ENCODE measurements at places on chromosomes 6 and 20.

- DNase-seq = no peak
These were observed 11.8 kb downstream of the CCR6 start for GRCh38 chr6:167134448-167135328.

DNA sequence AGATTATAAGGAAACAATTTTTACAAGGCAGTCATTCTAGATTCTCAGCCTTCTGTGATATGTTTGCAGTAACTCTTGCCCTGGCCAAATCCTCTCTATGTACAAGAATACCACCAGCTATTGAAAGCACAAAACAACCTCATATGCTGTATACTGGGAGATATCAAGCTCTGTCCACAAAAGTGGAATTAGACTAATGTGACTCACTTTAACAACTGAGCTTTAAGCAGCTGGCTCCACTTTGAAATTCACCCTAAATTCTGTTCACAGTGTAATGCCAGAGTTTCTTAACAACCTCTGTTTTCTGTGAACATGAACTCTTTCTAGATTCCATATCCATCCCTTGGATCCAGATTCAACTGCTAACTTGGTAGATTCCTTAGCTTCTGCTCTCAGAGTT is 47.6 kb downstream of the CHD6 start:
- no peak for DNase-seq

- no peak for DNase-seq
These were observed 76.8 kb upstream of the DUSP22 start for GRCh38 chr6:215335-216034.

GRCh38 chr6:6859722-6860121 is 248.0 kb upstream of the RREB1 start:
- no peak for DNase-seq

- DNase-seq = no peak
These were observed 6.6 kb upstream of the SERPINB9 start for GRCh38 chr6:2909718-2910117.

DNA sequence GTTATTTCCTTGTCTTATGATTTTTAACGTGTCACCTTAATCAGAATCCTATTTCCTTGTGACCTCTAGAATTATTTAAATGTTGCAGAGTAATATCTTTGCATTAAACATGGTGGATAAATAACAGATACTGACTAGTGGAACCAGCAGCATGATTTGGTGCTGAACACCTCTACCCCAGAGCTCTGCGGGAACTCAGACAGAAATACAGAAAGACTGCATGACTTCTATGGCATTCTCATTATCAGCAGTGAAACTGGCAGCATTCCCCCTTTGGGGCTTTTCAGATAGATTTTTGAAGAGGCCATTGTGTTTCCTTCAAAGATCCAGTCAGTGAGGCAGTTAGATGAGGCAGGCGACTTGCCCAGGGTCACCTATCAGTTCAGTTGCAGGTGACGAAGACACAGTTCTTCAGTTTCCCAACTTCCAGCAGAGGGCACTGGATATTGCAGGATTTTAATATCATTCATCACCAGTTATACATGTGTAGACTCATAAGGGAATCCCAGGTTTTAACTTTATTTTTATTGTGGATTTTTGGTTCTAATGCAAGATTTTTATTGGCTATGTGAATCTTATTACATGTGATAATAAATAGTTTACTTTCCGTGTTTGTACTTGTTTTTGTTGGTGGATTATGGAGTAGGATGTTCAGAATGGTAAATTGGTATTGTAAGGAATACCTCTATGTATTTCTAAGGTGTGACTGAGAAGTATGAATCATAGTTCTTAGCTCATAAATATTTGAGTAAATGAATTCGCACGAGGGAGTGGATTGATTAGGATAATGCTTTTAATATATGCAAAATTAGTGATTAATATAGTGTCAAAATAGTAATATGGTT is 81.3 kb downstream of the AFDN start:
- DNase-seq = no peak

- DNase-seq = peak; percentile 63
These were observed 64.5 kb downstream of the CDC5L start for GRCh38 chr6:44451803-44452695.

- no peak for DNase-seq
These were observed 7.1 kb upstream of the ADGRG6 start for GRCh38 chr6:142294679-142295078.

DNA sequence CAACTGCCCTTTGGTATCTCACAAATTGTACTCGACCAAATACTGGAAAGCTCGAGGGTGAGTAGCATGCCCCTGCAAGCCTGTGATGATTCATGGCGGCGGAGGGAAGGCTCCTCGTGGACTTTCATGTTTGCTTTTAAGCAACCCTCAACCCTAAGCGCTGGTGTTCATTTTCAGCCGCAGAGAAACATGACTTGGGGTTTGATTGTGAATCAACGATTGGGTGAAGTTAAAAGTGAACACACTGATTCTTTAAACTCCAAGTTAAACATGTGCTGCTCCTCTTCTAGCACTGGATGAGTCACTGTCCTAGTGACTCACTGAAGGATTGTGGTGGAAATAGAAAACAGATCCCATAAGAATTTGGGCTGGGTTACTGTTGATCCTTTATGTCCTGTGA is 8.3 kb downstream of the CD109 start:
- peak; percentile 80 for DNase-seq

GRCh38 chr6:88422831-88423230 is 256.7 kb upstream of the CNR1 start:
- DNase-seq = no peak

DNA sequence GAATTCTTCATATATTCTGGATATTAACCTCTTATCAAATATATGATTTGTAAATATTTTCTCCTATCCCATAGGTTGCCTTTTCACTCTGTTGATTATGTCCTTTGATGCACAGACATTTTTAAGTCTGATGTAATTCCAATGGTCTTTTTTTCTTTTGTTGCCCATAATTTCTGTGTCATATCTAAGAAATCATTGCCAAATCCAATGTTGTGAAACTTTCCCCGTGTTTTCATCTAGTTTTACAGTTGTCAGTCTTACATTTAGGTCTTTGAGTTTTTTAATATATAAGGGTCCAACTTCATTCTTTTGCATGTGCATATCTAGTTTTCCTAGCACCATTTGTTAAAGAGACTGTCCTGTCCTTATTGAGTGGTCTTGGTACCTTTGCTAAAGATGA is 111.5 kb downstream of the SESN1 start:
- no peak for DNase-seq

DNA sequence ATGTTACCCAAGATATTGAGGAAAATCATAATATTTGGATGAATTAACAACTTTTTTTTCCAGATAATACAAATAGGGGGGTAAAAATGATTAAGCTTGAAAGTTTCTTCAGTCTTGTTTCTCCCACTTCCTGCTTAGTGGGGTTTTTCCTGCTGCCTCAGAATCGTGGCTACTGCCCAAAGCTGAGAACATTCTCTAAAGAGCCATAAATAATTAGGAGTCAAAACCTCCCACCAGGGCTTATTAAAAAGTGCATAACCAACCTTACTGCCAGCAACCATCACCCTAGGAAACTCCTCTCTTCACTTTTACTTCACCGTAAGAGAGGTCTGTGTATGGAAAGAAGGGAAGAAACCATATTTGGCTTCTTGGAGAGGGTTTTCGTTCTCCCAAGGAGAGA is 9.0 kb upstream of the LCA5 start:
- no peak for DNase-seq

DNA sequence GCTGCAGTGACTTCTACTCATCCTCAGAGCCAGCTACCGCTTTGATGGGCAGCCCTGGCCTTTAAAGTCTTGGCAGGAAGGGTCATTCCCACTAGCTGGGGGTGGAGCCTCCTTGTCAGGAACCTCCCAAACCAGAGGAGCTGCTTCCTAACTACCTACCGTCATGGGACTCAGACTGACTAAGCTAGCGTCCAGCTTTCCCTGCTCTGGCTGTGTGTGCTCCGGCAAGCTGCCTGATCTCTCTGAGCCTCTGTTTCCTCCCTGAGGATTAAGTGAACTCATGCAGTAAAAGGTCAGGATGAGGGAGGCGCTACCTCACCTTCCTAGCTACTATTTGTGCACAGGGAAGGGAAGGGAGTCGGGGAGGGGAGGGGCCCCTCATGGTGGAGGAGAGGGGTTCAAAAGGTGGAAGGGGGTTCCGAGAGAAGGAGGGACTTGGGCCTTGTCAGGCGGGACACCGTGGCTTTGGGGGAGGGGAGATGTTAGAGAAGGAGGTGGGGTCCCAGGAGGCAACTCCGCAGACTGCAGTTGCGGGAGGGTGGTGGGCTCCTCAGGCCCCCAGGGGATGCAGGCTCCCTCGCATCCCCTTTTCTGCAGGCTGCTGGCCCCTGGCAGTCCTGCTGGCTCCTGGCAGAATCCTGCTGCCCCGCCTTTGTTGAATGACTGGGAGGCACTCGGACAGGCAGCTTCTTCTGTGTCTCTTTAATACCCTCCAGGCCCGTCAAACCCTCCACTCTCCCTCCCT is 9.8 kb downstream of the DUSP15 start:
- DNase-seq = peak; percentile 81

DNA sequence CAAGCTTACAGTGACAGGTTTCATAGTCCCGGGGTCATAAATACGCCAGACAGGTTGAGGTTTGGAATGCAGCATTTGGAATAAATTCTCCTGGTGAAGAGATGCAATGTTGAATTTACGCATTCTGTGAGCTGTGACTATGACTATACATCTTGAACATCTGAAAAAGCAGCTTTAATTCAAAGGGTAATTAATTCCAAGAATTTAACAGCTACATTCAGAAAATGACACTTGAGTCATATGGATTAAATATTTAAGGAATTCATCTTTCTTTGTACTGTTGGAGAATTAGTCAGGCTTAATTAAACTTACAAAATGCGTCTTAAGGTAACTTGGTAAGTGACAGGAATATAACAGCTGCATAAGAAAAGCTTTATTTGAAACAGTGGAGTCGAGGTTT is 74.7 kb downstream of the ESR1 start:
- no peak for DNase-seq

DNA sequence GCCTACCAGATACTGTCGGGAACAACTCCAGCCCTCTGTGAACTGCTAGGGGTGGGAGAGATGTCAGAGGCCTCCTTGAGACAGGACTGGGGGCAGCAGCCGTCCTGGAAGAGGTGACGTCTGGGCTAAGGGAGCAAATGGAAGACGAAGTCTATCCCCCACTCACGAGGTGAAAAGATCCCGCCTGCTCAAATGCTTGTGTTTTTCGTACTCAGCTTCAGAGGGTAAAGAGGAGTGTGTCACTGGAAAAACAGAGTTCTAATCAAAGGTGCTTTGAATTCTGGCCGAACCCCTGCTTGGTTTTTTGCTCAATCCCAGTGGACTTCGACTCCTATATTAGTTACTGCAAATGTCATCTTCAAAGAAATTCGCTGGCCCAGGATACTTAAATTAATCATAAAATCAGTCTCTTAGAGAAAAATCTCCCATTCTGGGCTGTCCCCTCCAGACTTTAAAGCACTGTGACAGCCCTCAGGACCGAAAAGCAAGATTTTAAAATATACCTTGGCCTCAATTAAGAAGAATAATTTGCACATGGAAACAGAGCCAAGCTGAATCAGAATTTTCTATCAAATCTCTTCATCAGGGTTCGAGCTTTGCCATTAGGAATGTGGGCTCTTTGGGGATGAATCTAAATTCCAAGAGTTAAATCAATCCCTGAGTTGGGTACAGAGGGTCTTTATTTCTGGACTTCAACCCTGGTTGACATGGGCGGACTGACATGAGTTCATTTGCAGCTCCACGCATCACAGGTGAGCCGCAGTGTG is 61.8 kb upstream of the AFDN start:
- no peak for DNase-seq

GRCh38 chr6:42201382-42201781 is 6.6 kb upstream of the GUCA1B start:
- DNase-seq = no peak

DNA sequence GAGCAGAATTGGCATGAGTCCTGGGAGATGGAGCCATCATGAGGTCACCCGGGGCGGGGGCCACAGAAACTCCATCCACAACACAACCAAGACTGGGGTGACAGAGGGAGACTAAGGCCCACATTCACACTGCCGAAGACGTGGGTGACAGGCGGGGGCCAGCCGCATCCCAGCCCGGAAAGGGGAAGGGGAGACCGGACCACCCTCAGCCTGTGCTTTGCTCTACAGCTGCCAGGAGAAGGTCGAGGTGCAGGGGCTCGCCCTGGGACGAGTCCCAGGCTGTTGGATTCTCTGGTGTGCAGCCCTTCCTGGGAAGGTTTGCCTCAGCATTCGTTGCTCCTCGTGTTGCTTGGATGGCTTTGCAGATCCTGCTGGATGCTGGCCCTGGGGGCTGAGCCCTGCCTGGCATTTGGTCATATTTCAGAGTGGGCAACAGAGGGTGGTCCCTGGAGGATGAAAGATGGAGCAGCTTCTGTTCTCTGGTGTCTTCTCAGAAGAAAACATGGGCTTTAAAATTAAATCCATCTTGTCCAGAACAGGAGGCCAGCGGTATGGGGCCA is 328.9 kb downstream of the TAF4 start:
- no peak for DNase-seq

DNA sequence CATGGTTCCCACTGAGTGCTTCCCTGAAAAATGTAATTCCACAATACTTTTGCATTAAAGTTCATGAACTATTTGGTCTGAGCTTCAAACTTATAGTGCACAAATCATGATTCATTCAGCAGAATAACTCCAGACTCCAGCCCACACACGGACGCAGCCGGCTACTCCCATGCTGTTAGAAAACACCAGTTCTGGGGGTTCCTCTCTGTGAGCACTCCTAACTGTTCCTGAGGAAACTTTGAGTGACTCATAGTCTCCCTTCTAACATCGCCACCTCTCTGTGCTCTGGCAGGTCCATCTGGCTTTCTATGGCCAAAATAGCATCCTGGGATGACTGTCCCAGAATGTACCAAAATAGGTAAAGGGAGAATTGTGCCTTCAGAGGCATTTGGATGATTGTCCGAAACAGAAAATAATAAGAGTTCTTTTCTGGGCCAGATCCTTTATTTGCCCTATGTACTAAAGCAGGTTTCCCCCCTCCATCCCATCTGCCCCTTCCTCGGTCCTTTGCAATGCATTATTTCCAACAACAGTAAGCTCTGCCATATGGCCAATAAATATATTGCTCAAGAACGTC is 32.3 kb upstream of the LY86 start:
- DNase-seq = no peak

DNA sequence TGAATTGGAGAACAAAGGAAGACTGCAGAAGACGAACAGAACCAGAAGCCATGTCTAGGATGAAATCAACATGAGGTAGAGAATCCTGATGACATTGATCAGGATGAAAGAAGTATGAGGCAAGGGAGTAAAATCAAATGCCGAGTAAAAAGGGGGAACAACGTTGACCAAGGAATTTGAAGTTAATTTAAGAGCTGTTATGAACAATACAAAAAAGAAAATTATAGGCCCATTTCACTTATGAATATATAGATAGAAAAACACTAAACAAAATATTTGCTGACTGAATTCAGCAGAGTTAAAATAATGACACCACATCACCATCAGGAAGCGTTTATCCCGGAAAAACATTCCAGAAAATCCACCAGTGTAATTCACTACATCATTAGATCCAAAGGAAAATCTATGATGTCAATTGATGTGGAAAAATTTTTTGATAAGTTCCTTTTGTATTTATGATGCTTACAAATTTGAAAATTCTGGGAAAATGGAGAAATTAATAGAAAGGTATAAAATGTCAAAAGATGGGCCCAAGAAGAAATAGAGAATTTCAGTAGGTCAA is 8.1 kb upstream of the CCN5 start:
- DNase-seq = no peak

- DNase-seq = no peak
These were observed 27.5 kb upstream of the MARCKS start for GRCh38 chr6:113829696-113830045.

All from COLO829 (cell line).